ENCODE measurements at places on chromosomes 4 and X. TPM values are rescaled to one million over a fixed set of nuclear protein-coding genes. Genes with fewer than 3 reads are reported as not detected.
A peak's percentile ranks its signal among the peaks of the same experiment; 100 is the strongest.

The ANOS1 gene
- not detected for total RNA-seq

The DHX15 gene
- 236 TPM for total RNA-seq

The APELA gene
- not detected for total RNA-seq

The NUP62CL gene
- total RNA-seq, result 2.5 TPM

The ADH1A gene
- total RNA-seq, result not detected

DNA sequence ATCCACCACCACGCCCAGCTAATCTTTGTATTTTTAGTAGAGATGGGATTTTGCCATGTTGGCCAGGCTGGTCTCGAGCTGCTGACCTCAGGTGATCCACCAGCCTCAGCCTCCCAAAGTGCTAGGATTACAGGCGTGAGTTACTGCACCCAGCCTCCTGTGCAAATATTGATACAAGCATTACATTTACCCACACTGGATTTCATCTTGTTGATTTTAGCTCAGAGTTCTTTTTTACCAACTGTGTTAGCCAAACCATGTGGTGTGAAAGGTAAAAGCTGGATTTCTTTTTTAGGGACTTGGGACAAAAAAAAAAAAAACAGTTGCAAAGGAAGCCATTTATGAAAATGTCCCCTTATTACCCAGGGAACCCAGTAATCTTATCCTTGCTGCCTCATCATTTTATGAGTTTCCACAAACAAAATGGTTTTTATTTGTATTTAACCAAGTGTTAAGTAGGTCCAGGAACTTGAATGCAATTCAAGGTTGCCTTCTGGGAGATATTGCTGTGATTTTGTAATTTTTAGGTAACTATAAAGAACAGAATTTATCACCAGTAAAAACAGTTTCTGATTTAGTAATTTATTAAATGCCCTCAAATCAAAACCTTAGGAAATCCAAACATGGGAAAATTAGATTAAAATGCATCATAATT is 202.5 kb downstream of the PALLD start:
- no peak for DNase-seq

- no peak for DNase-seq
Observed at GRCh38 chrX:41721590-41721989, 2.4 kb upstream of the GPR82 start.

DNA sequence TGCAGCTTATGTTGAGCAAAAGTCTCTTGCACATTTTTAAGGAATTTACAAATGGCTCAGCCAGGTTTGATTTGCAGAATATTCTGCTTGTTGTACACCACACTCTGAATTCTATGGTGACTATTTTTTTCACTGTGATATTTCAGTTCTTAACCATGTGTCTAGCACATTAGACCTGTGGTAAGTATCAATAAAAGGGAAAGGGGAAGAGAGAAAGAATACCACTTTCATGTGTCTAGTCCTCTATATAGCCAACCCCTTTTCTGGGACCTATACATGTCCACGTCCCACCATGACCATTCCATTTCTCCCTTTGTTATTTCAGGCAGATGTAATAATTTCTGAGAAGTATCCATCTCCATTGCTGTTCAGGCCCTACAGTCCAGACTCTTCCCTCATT is 121.3 kb upstream of the PNPLA4 start:
- DNase-seq, result no peak

GRCh38 chr4:38192516-38192915 is 232.3 kb downstream of the PTTG2 start:
- no peak for DNase-seq

DNA sequence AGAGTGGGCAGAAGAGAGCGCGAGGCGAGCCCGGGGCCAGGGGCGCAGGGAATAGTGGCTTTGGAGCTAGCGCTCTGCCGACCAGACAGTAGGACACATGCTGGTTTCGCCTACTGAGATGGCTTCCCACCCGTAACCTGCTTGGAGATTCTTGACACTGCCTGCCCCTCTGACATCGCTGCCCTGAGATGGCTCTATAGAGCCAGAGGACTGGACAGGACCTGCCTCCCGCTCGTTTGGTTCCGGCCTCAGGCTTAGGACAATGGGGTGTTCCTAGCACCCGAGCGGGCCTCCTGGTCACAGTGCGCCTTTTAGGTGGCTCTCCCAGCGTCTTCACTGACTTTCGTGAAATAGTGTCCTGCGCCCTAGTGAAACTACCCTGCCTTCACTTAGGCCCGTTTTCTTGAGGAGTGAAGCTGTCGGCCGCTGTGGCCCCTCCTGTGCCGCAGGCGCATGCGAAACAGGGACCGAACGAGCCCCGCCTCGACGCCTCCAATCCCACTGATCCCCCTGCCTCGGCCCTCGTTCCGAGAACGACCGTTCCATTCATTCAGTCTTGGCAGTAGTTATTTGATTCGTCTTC is 608 bp downstream of the TAF1 start:
- DNase-seq, result peak; percentile 43

GRCh38 chr4:147071209-147071740 is 125.6 kb upstream of the TTC29 start:
- DNase-seq, result no peak

GRCh38 chr4:54005475-54005874 is 58.9 kb downstream of the CHIC2 start:
- no peak for DNase-seq

GRCh38 chr4:22031423-22031822 is 82.9 kb upstream of the KCNIP4 start:
- no peak for DNase-seq

GRCh38 chr4:182343453-182343852 is 100.3 kb downstream of the TENM3 start:
- no peak for DNase-seq

DNA sequence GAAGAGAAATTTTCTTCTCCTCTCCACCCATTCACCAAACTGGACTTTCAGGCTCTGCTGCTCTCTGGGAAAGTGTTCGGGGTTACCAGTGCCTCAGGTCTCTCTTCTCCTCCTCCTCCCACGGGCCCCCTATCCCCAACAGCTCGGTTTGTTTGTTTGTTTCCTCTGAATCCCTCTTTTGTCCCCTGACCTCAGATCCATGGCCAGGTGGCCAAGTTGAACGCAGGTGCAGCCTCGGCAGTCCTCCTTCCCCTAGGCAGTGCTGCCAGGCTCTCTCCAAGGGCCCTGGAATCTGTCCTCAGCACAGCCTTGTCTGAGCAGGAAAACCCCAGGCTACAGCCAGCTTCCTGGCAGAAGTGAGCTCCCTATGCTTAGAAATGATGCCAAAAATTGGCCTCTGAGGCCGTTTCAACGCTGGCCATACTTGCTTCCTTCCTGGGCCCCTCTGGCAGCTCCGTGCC is 60.0 kb downstream of the FHDC1 start:
- DNase-seq, result no peak

- peak; percentile 27 for DNase-seq
Observed at GRCh38 chrX:130109429-130110378, 593 bp downstream of the ELF4 start.

DNA sequence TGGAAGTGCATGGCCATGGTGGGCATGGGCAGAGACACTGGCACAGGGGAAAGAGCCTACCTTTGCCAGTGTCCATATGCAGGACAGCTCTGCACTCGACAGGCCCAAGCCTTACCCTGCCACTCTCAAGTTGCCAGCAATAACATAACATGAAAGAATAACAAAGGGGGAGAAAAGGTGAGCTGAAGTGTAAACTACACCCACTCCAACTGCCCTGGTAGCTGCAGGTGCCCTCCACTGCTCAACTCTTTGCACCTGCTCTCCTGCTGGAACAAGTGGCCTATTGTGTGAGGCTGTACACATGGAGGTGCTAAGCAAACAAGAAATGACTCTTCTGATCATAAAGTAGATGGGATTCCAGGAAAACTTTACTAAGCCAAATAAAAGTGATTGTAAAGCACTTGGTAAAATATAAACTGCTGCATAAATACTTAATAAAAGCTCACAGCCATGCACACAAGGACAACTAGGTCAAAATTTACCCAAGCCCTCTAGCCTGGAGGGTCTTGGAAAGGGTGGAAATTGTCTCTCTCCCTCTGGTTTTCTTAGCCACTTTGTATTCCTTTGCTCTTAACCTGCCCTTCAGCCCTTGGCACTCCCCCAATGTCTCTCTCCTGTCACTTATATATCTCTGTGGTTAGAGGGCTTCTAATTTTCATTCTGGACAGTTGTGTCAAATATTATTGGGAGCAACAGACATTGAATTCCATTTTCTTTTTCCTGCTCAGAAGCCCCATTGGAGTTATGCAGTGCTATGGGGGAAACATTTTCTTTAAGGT is 261.2 kb upstream of the GPC4 start:
- DNase-seq, result no peak

GRCh38 chrX:133838761-133839676 is 146.4 kb downstream of the GPC3 start:
- DNase-seq, result peak; percentile 2

DNA sequence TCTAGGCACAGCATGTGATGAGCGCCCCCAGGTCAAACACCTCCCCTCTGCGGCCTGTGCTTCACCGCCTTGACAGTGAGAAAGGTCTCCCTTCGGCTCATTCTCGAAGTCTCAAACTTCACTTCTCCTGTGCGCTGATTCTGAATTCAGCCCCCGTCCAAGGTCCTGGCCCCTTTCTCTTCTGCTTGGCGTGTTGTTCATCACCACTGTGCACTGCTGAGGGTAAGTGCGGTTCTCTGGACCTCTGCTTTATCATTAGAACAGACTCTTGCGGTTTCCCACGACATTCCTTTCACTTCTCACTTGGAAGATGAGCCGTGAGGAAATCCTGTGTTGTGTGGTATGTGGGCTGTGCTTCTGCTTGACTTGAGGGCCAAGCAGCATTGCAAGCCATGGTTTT is 11.9 kb downstream of the HTT-AS start:
- DNase-seq, result no peak
